Activated naive CD4-positive, alpha-beta T cell treated with anti-CD3 and anti-CD28 coated beads for 36 hours (primary cell): ENCODE measurements at places on chromosomes 7 and 10. TPM values are rescaled to one million over a fixed set of nuclear protein-coding genes. Genes with fewer than 3 reads are reported as not detected.

DNA sequence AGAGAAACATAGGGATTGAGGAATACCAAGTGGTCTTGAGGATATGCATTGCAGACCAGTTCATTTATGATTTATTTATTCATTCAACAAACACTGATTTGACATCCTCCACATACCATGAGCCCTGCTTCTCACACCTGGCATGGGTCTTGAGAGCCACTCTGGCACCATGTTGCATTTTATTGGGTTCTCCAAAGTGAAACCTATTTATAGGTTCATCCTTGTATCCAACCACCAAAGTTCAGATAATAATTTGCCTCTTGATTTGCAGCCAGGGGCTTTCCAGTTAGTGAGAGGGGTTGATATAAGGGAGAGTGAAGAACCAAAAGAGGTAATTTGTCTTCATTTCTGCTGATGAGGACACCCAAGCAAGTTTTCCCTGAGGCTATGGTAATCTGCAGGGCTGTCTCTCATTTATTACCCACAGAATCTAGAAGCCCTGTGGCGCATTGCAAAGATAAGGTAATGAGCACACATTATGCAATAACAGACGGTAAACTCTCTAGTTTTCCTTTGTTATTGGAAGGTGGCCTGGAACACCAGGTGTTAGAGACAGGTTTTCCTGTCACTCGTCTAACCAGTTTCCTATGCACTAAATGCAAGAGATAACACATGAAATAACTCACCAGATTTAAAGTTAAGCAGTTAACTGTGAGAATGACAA, 28.8 kb upstream of the ICA1 start:
- no peak overlapping the region for H3K4me3 ChIP-seq
- no peaks in the 10 kb centered on the region for H3K36me3 ChIP-seq
- peaks cover 1% of the 10 kb centered on the region for H3K4me1 ChIP-seq
- H3K27me3 ChIP-seq = peaks cover 5% of the 10 kb centered on the region

DNA sequence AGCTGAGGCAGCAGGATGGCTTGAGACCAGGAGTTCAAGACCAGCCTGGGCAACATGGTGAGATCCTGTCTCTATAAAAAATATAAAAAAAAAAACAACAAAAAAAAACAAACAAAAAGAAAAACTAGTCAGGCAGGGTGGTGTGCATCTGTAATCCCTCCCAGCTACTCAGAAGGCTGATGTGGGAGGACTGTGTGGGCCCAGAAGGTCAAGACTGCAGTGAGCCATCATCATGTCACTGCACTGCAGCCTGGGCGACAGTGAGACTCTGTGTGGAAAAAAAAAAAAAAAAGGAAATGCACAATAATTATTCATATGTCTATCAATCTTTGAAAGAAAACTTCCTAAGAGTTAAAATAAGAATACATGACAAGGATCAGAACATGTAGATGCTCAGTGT, 178.3 kb downstream of the SEM1 start:
- no peak overlapping the region for H3K27ac ChIP-seq
- H3K4me1 ChIP-seq = no peaks in the 10 kb centered on the region
- no peak for DNase-seq
- no peak overlapping the region for H3K4me3 ChIP-seq
- H3K36me3 ChIP-seq = no peaks in the 10 kb centered on the region
- peaks cover 25% of the 10 kb centered on the region for H3K27me3 ChIP-seq

- H3K27me3 ChIP-seq = no peaks in the 10 kb centered on the region
- no peak overlapping the region for H3K27ac ChIP-seq
- no peak overlapping the region for H3K4me3 ChIP-seq
- H3K4me1 ChIP-seq = no peaks in the 10 kb centered on the region
These were observed 1063.3 kb downstream of the NRG3 start for GRCh38 chr10:82938331-82938730.

GRCh38 chr10:79244068-79244442, 103.2 kb upstream of the PPIF start:
- peak overlapping the region; percentile 80 for H3K27ac ChIP-seq
- H3K27me3 ChIP-seq = no peaks in the 10 kb centered on the region
- H3K4me1 ChIP-seq = peaks cover 55% of the 10 kb centered on the region
- peak overlapping the region; percentile 80 for H3K4me3 ChIP-seq
- peaks cover 11% of the 10 kb centered on the region for H3K36me3 ChIP-seq

DNA sequence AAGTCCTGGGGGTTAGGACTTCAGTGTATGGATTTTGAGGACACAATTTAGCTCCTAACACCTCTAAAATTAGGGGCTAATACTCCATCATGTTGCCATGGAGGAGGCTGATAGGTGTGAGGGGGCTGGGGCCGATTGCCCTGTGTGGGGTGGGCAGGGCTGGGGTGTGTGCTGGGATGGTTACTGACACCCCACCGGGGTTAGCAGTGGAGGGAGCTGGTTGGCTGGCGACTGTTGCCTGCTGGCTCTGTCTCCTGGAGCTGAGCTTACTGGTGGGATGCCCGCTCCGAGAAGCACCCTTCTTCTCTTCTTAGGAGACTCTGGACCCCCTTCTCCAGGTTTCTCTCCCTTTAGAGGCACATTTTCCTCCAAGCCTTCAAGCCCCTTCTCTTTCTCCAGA, 22.2 kb upstream of the SH2D4B start:
- H3K27ac ChIP-seq = peak overlapping the region; percentile 46
- H3K27me3 ChIP-seq = no peaks in the 10 kb centered on the region
- H3K4me1 ChIP-seq = peaks cover 18% of the 10 kb centered on the region
- H3K4me3 ChIP-seq = no peak overlapping the region

GRCh38 chr7:11235491-11235890, 261.8 kb downstream of the PHF14 start:
- no peaks in the 10 kb centered on the region for H3K4me1 ChIP-seq
- H3K4me3 ChIP-seq = no peak overlapping the region
- peaks cover 1% of the 10 kb centered on the region for H3K27me3 ChIP-seq

DNA sequence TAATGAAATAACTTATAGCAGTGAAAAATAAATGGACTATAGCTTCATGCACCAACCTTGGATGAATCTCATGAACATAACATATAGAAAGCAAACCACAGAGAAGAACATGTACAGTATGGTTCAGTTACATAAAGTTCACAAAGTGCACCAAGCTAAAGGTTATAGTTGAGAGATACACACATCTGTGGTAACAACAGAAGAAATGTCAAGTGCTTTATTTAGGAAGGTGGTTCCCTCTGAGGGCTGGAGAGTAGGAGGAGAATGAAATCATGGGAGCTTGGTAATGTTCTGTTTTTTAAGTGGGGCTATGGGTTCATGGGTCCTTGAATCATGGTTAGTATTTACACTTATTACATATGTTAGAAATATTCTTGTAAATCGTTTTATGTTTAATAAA, 323.3 kb downstream of the PHTF2 start:
- H3K36me3 ChIP-seq = no peaks in the 10 kb centered on the region
- H3K4me3 ChIP-seq = no peak overlapping the region
- no peak overlapping the region for H3K27ac ChIP-seq
- H3K27me3 ChIP-seq = no peaks in the 10 kb centered on the region
- no peaks in the 10 kb centered on the region for H3K4me1 ChIP-seq

DNA sequence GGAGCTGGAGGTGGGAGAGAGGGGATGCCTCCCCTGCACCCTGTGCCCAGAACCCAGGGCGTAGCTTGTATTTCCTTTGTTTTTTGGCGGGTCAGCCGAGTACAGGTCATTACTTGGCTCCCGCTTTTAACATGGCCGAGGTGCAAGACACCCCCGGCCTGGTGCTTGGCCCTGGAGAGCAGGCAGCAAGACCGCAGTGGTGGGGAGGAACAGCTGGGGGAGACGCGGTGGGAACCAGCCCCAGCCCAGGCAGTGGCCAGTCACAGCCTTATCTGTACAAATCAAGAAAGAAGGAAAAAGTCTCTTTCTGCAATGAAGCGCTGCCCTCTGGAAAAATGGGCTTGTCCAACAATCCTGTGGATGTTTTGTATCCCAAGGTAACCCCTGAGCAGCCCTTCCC, 99.1 kb downstream of the TAX1BP1 start:
- DNase-seq = no peak
- H3K4me3 ChIP-seq = no peak overlapping the region
- H3K4me1 ChIP-seq = peaks cover 9% of the 10 kb centered on the region
- H3K36me3 ChIP-seq = peaks cover 5% of the 10 kb centered on the region
- H3K27me3 ChIP-seq = no peaks in the 10 kb centered on the region

- DNase-seq = no peak
- H3K27me3 ChIP-seq = peaks cover 2% of the 10 kb centered on the region
- H3K36me3 ChIP-seq = no peaks in the 10 kb centered on the region
- no peak overlapping the region for H3K4me3 ChIP-seq
These were observed 7.6 kb upstream of the ARMS2 start for GRCh38 chr10:122446668-122447423.

DNA sequence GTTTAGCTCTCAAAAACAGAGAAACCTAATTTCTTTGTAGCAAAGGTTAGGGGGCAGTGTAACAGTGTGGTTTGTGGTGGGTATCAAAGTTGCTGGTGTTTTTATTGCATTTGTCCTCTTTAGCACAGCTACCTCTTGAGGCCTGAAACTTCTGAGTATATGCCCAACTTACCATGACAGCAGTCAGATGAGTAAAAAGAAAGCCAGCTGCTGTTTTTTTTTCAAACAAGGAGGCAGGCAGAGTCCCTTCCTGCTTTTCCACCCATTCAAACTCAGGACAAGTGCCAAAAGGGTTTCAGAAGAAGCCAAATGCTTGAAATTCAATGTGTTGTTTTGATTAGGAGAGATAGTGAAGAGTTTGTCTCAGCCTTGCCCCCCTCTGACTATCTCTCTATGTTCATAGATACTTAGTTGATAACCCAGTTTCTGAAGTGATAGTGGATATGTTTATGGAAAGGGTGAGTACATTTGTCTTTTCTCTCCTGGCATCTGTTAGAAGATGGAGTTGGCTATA, 23.1 kb downstream of the GBF1 start:
- H3K27me3 ChIP-seq = no peaks in the 10 kb centered on the region
- H3K36me3 ChIP-seq = peaks cover 12% of the 10 kb centered on the region
- DNase-seq = no peak
- H3K4me1 ChIP-seq = peaks cover 65% of the 10 kb centered on the region
- H3K27ac ChIP-seq = peak overlapping the region; percentile 87

GRCh38 chr10:97575127-97575668, 2.6 kb downstream of the ANKRD2 start:
- H3K27ac ChIP-seq = no peak overlapping the region
- H3K36me3 ChIP-seq = no peaks in the 10 kb centered on the region
- no peak for DNase-seq
- H3K4me1 ChIP-seq = no peaks in the 10 kb centered on the region
- no peak overlapping the region for H3K4me3 ChIP-seq
- H3K27me3 ChIP-seq = no peaks in the 10 kb centered on the region

GRCh38 chr10:103042129-103042528, 124.0 kb downstream of the CNNM2 start:
- H3K4me1 ChIP-seq = no peaks in the 10 kb centered on the region
- DNase-seq = no peak
- H3K36me3 ChIP-seq = no peaks in the 10 kb centered on the region
- no peak overlapping the region for H3K27ac ChIP-seq

- peak; percentile 88 for DNase-seq
- H3K4me3 ChIP-seq = peak overlapping the region; percentile 70
- peak overlapping the region; percentile 87 for H3K27ac ChIP-seq
- H3K36me3 ChIP-seq = no peaks in the 10 kb centered on the region
These were observed 13.7 kb upstream of the KBTBD2 start for GRCh38 chr7:32905175-32905662.

DNA sequence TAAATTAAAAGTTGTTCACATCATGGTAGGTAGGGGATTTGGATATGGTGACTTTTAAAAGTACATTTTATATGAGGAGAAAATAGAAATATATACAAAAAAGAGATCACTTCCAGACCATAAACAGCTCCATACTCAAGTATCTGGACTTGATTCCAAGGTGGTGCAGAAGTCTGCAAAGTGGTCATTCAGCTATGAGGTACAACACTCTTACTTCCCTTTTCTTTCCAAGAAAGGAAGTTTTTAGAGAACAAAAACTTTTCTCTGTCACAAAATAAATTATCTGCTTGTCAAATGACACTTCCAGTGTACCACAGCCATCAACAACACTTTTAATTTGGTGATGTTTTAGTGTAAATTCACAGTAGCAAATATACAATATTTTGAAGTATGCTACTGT, 1013.5 kb downstream of the GATA3 start:
- H3K4me3 ChIP-seq = no peak overlapping the region
- no peaks in the 10 kb centered on the region for H3K4me1 ChIP-seq

DNA sequence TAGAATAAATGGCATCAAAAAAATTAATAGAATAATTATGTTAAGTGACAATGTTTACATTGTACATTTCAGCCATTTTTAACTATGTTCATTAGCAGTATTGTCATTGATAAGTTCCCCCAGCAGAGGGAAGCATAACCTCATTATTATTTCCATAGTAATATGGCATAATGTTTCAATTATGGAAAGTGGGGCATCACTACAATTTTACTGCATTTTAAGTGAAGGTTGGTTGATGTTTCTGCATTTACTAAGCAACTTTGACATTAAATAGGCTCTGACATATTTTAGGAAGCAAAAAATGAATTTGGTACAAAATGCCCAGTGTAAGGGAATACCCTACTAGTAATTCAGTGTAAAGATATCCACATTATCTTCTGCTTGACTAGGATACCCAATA, 218.3 kb downstream of the SEMA3A start:
- H3K27me3 ChIP-seq = no peaks in the 10 kb centered on the region
- no peak overlapping the region for H3K4me3 ChIP-seq
- no peak overlapping the region for H3K27ac ChIP-seq
- no peaks in the 10 kb centered on the region for H3K4me1 ChIP-seq

DNA sequence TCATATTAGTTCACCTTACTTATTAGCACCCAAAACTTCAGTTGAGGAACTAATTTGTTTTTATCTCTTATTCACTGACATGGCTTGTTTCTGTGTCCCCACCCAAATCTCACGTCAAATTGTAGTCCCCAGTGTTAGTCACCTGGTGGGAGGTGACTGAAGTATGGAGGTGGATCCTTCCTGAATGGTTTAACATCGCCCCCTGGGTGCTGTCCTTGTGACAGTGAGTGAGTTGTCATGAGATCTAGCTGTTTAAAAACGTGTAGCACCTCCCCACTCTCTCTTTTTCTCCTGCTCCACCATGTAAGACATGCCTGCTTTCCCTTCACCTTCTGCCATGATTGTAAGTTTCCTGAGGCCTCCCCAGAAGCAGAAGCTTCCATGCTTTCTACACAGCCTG, 75.0 kb upstream of the HECTD2 start:
- peak; percentile 38 for DNase-seq
- peaks cover 1% of the 10 kb centered on the region for H3K27me3 ChIP-seq
- no peaks in the 10 kb centered on the region for H3K36me3 ChIP-seq
- H3K4me3 ChIP-seq = no peak overlapping the region
- H3K27ac ChIP-seq = no peak overlapping the region

DNA sequence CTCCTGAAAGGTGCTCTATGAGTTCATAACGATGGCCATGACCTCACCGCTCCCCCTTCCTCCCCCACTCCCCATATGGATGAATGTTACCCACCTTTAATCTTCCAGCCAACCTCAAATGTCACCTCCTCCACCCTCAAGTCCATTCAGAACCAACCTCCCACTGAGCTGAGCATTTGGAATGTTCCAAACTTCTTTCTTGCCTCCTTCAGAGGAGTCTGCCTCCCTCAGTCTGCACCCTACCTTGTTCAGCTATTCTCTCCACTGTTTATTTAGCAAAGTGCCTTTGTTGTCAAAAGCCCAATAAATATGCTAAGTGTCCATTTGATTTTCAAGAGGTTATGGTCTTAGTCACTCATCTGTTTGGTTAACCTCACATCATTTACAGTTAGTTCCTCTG, 22.9 kb upstream of the MTPAP start:
- no peaks in the 10 kb centered on the region for H3K36me3 ChIP-seq
- no peak for DNase-seq
- no peak overlapping the region for H3K4me3 ChIP-seq
- H3K27ac ChIP-seq = no peak overlapping the region
- H3K4me1 ChIP-seq = peaks cover 26% of the 10 kb centered on the region
- H3K27me3 ChIP-seq = no peaks in the 10 kb centered on the region

- H3K4me3 ChIP-seq = no peak overlapping the region
- DNase-seq = no peak
- H3K36me3 ChIP-seq = peaks cover 17% of the 10 kb centered on the region
- no peaks in the 10 kb centered on the region for H3K27me3 ChIP-seq
These were observed 132.5 kb upstream of the EFCAB10 start for GRCh38 chr7:105713488-105714465.

The NKX6-2 gene
- not detected for total RNA-seq

The TMEM130 gene
- total RNA-seq = 0.10 TPM

The IL2RA gene
- total RNA-seq = 443 TPM
